ENCODE measurements at places on chromosomes 12 and 14.

DNA sequence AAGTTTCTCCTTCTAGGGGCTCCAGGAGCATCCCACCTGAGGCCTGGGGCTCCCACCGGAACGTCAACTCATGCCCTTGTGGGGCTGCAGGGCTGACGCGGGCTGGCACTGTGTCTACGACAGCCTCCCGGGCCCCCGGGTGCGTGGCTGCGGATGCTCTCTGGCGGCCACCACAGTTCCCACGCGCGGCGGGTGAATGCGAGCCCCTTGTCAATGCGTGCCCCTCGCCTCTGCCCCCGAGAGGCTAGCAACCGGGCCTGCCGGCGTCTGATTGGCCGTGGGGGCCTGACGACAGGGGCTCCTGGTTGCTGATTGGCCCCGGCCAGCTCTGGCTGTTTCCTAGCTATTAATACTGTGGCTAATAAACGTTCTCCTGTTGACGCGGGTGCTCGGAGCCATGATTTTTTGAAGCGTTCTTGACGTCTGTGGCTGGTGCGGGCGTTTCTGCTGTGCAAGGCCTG is 1.8 kb upstream of the MEG3 start:
- no peak for DNase-seq

GRCh38 chr14:61350427-61351270 is 29.3 kb downstream of the PRKCH start:
- no peak for DNase-seq

- no peak for DNase-seq
Observed at GRCh38 chr14:25628390-25628789, 578.4 kb upstream of the STXBP6 start.

DNA sequence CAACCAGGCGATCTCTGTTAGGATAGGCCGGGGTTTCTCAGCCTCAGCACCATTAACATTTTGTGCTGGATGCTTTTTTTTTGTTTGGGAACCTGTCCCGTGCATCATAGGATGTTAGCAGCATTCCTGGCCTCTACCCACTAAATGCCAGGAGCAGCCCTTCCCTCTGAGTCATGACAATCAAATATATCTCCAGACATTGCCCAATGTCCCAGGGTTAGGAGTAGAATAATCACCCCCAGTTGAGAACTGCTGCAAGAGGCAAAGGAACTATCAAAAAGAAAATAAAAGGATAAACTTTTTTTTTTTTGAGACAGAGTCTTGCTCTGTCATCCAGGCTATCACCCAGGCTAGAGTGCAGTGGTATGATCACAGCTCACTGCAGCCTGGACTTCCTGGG is 76.0 kb downstream of the ACACB start:
- DNase-seq: no peak

DNA sequence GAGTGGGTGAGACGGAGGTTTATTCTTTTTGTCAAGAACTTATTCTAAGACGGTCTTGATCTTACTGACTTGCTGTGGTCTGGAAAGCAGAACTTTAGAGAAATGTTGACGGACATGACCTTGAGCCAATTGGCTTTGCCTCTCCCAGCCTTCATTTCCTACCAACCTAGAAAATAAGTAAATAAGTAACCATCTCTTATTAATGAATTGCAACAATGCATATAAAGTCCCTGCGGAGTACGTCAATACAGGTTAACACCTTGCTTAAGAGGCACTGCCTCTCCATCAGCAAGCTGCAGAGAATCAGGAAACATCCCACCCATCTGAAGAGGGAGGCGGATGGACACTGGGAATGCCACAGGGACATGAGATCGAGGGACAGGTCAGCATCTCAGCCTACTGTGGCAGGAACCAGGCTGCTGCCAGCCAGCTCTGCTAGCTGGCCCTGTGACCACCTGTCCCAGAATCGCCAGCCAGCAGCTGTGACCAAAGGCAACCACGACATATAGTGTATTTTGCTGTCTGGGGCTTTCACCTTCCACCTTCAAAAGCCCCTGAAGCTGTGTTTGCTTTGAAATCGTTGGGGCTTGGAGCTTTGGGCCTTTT is 208.3 kb downstream of the BCL11B start:
- DNase-seq: no peak

DNA sequence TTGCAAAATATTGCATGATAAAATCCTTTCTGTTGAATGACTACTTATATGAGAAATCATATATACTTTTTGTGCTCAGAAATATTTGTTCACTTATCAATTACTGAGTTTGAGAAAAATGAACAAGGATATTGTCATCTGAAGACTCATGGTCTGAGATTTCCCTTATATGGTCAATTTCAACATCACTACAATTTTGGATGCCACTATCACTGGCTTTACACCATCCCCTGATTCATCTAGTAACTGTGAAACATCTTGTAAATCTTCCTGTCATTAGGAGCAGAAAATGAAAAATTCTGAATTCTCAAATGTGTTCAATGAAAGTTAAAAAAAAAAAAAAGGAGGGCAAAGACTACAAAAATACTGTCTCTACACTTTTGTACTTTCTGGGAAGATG is 21.8 kb upstream of the GXYLT1 start:
- DNase-seq: no peak

GRCh38 chr12:103814436-103814835 is 26.6 kb downstream of the NT5DC3 start:
- DNase-seq: no peak

- DNase-seq: no peak
Observed at GRCh38 chr14:79090641-79091180, 920.5 kb downstream of the NRXN3 start.

- peak; percentile 54 for DNase-seq
Observed at GRCh38 chr12:98260276-98260675, 255.1 kb upstream of the TMPO start.

- DNase-seq: peak; percentile 85
Observed at GRCh38 chr14:105491366-105491973, 424 bp downstream of the TEDC1 start.

DNA sequence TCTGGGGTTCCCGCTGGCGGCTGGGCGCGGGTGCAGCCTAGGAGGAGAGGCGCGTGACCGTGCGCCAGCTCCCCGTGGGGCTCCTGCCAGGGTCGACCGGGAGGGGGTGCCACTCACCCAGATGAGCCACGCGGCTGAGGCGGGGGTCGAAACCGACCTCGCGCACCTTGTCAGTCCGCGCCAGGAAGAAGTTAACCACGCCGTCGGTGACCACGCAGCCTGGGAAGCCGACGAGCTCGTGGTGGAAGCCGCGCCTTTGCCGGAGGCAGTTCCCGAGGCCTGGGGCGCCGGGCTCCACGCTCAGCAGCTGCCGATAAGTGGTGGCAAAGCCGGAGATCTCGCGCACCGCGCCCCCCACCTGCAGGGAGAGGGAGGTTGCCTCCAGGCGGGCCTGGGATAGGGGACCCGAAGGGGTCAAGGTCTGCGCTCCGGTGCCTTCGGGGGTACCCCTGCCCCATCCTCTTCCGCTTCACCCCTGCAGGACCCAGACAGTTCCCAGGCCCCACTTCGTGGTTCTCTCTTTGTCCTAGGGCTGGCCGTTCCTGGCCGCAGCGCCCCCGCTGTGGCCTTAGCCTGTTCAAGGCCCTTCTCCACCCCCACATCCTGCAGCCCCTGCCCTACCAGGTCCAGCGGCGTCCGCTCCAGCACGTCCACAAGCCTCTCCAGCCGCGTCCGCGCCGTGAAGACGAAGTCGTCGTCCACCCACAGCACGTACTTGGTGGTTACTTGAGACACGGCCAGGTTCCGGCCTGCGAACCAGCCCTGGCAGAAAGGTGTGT is 5.3 kb downstream of the B4GALNT1 start:
- no peak for DNase-seq

DNA sequence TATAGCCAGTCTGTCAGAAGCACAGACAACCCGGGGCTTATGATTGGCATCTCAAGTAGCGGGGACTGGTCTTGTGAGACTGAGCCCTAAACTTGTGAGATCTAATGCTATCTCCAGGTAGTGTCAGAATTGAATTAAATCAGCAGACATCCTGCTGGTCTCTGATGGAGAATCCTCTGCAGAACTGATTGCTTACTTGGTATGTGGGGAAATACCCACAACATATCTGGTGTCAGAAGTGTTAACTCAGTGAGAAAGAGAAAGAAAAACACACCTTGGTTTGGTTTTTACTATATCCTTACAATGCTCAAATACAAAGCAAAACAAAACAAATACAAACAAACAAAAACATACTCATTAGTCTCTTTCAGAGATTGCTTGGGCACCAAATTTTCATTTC is 10.0 kb downstream of the SEL1L start:
- no peak for DNase-seq

GRCh38 chr12:128444598-128444997 is 177.6 kb downstream of the TMEM132C start:
- DNase-seq: no peak

- no peak for DNase-seq
Observed at GRCh38 chr12:13127444-13127843, 24.0 kb upstream of the GSG1 start.

DNA sequence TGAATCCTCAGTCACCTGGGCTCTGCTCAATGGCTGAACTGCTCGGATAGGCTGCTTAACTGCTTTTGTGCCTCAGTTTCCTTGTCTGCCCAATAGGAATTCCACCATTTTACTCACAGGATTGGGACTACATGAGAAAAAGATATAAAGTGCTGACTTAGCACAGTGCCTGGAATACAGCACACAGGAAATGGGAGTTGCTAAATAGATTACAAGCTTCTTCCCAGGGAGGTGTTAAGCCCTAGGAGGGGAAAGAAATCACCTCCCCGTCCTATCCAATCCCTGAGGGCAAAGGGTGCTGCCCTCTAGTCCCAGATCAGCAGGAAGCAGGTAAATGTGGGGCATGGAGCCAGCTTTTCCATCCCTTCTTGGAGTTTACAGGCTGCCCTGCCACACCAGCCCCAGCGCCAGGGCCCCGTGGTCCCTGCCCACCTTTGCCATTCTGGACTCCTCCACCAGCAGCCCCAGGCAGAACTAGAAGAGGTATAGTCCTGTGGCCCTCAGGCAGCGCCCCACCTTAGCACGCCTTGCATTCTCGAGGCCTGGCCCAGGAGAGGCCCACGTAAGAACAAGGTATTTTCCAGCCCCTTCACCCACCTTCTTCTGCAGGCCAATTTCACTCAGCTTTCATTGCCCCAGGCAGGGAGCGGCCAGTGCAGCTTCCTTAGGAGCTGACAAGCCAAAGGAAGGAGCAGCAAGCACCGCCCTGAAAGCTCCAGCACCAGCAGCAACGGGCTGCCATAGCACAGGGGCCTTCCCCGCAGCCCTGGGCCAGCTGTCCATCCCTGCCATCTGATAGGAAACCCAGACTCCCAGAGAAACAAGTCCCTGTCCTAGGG is 28.8 kb upstream of the RPLP0 start:
- no peak for DNase-seq

- no peak for DNase-seq
Observed at GRCh38 chr12:21676776-21677175, 19.1 kb upstream of the LDHB start.

DNA sequence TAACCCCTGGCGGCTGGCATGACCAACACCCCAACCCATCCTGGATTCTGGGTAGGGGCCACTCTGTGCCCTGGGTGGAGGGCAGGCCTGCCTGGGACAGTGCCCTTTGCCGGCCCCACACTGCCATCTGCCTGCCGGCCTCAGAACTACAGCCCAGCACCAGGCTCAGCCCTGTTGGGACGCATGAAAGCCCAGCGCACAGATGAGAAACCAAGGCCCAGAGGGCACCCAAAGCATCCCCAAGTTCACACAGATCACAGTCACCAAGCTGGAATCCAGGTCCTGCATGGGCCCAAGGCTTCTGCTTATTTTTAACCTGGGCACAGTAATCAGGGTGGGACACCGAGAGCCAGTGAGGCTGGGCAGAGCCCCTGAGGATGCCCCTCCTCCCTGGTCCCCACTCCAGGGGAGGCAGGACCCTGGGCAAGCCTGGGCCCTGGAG is 26.2 kb downstream of the RFLNA start:
- peak; percentile 47 for DNase-seq

DNA sequence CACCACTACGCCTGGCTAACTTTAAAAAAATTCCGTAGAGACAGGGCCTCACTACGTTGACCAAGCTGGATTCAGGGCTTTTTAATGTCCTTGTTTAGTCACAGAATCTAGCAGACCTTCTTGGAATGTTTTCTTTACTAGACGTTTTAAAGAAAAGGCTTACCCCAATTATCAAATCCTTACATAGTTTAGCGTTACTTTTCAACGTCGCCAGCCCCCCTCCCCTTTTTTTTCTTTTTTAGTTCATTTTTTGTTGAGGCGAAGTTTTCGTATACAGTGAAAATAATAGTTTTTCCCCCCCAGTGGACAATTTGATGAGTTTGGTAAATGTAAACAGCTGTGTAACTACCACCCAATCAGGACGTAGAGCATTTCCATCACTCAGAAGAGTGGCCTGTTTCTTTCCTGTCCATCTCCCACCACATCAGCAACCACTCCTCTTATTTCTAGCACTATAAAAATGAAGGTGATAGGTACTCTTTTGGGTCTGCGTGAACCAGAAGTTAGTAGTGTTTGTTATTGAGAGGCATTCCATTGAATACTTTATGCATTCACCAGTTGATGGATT is 753 bp upstream of the DLGAP5 start:
- peak; percentile 14 for DNase-seq

- peak; percentile 21 for DNase-seq
Observed at GRCh38 chr14:31419967-31420318, 407 bp downstream of the HEATR5A start.

DNA sequence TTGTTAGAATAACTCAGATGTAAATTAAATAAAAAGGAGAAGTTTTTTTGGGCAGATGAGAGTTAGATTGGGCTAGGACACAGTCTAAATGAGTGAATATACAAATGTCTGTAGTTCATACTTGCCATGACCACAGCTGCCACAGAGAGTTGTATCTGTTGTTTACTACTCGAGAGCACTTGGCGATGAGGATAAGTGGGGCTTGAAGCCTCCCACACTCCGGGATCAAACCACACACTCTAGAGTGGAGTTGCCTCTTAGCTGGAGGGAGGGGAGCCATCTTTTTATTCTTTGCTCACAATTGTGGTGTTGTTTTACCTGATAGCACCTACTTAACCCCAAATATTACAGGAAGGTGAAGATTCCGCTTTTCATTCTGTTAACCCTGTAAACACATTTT is 27.5 kb downstream of the BEST3 start:
- DNase-seq: no peak

DNA sequence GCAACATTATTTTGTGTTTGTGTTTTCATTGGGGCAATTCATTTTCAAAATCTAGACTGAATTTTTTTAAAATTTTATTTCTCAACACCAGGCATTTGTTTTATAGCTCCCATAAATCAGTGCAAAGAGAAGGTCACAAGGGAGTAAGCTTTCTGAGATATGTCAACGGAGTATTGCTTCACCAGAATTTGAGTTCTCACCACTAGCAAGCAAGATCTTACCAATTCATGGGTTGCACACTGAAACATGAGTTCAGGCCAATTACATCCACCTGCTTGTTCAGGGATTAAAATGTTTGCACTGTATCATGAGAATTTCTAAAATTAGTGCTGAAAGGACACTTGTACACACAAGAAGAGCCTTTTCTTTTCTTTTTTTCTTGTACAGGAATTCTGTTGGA is 121.9 kb downstream of the CAND1 start:
- no peak for DNase-seq

- DNase-seq: no peak
Observed at GRCh38 chr12:19915392-19916195, 452.7 kb upstream of the PDE3A start.

- DNase-seq: no peak
Observed at GRCh38 chr12:96041181-96041580, 5.8 kb upstream of the LTA4H start.

- DNase-seq: no peak
Observed at GRCh38 chr14:85453401-85454225, 76.3 kb upstream of the FLRT2 start.

GRCh38 chr12:96448300-96448699 is 41.1 kb upstream of the CFAP54 start:
- DNase-seq: no peak

GRCh38 chr12:120115066-120115465 is 1.5 kb downstream of the RAB35 start:
- no peak for DNase-seq

- peak; percentile 73 for DNase-seq
Observed at GRCh38 chr14:73269729-73270531, 32.6 kb downstream of the PAPLN start.
